Calu3 (cell line): ENCODE measurements at places on chromosomes 1 and 21. TPM values are rescaled to one million over a fixed set of nuclear protein-coding genes. Genes with fewer than 3 reads are reported as not detected.

- no peaks in the 10 kb centered on the region for H3K36me3 ChIP-seq
- no peak for DNase-seq
Measured at GRCh38 chr1:39592069-39592468, 15.5 kb upstream of the PABPC4 start.

DNA sequence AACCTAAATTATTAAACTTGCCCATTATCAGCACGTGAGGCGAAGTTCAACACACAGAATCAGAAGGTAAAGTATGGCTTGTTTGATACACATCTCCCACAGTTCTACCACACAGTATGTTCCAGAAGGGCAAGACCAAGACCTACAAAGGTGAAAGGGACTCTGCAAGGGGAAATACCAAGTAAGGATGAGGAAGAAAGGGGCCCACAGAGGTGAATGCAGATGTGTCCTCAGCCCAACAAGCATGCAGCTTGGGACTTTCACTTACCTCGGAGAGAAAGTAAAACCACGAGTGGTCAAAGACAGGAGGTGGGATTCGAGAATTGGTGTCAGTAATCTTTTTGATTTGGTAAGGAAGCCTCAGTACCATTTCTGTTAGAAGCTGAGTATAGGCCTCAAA is 85.8 kb downstream of the UBR4 start:
- H3K27ac ChIP-seq, result no peak overlapping the region
- peaks cover 43% of the 10 kb centered on the region for H3K36me3 ChIP-seq
- DNase-seq, result no peak
- H3K4me1 ChIP-seq, result peaks cover 19% of the 10 kb centered on the region
- no peaks in the 10 kb centered on the region for H3K27me3 ChIP-seq

- H3K27ac ChIP-seq, result no peak overlapping the region
- H3K4me3 ChIP-seq, result no peak overlapping the region
- H3K27me3 ChIP-seq, result no peaks in the 10 kb centered on the region
- H3K4me1 ChIP-seq, result no peaks in the 10 kb centered on the region
- DNase-seq, result no peak
- no peaks in the 10 kb centered on the region for H3K36me3 ChIP-seq
Measured at GRCh38 chr1:56898879-56899278, 44.3 kb downstream of the C8A start.

GRCh38 chr1:89489047-89489729 is 35.4 kb upstream of the LRRC8B start:
- H3K36me3 ChIP-seq, result no peaks in the 10 kb centered on the region
- H3K4me1 ChIP-seq, result no peaks in the 10 kb centered on the region
- no peak overlapping the region for H3K4me3 ChIP-seq
- DNase-seq, result no peak
- H3K27ac ChIP-seq, result no peak overlapping the region

The AKNAD1 gene
- not detected in 2 replicates for total RNA-seq

The BTBD19 gene
- 5.2 and 5.9 TPM in 2 replicates for total RNA-seq
